ENCODE measurements at places on chromosomes 3 and 15.

- no peak for DNase-seq
These were observed 17.6 kb downstream of the CFAP44 start for GRCh38 chr3:113423699-113424098.

DNA sequence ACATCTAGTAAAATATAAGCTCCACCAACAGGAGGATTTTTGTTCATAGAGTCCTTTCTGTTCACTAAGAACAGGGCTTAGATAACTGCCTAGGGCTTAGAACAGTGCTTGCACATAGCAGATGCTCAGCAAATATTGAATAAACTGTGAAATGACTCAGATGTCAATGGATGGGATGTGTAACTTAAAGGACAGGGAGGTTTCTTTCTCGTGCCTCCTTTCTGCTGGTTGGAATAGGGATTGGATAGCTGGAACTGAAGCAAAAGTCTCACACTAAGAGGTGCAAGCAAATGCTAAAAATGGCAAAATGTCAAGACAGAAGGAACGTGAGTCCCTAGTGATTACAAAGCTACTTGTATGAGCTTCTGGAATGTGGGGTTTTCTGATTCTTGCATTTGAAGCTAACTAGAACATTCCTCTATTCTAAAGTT, 392.8 kb upstream of the WNT5A start:
- no peak for DNase-seq

GRCh38 chr3:124351430-124352148, 359.7 kb upstream of the ROPN1 start:
- DNase-seq: no peak

DNA sequence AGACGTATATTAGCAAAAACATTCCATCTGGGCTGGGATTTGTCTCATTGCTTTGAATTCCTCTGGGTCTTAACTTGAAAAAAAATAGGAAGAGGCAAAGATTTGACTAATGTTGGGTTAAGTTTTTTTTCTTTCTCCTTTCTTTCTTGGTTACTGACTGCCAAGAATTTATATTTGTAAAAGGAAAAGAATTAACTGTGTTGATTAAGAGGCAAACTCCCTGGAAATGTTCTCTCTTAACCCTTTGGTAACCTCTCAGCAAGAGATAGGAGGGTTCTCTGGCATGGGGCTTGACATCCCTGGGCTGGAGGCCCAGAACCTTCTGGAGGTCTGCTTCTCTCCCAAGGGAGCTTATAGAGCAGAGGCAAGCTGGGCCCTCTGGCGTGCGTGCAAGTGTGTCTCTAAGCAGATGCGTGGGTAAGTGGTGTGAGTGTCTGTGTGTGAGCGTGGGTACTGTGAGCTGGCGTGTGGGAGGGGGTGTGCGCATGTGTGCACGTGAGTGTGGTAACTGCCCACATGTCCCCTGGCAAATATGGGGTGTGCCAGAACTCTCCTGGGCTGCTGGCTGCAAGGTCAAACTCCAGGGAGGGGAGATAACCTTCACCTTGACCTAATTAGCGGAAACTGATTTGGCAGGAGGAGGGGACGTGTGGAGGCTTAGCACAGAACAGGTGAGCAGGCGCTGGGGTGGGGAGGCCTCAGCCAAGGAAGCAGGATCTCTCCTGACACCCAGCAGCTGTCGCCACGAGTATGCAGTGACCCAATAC, 49.4 kb upstream of the MAGEF1 start:
- DNase-seq: peak; percentile 65

DNA sequence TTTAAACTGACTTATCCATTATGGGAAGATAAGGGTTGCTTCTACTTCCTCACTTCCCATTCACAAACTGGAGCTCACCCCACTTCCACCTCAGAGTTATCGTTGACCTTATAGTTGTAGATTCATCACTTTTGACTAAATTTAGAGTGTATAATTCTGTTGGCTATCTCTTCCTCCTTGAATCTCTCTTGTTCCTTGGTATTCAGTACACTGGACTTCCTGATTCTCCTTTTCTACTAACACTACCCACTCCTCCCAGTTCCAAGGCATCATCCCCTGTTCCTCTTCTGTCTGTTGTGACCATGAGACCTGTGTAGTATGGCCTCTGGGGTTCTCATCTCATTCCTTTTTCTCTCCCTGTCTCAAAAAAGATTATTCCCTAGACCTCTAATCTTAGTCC, 5.9 kb upstream of the GPR87 start:
- no peak for DNase-seq

- DNase-seq: no peak
These were observed 87.6 kb upstream of the TLE3 start for GRCh38 chr15:70185251-70185711.

- no peak for DNase-seq
These were observed 36.7 kb downstream of the MYH15 start for GRCh38 chr3:108473711-108474110.

DNA sequence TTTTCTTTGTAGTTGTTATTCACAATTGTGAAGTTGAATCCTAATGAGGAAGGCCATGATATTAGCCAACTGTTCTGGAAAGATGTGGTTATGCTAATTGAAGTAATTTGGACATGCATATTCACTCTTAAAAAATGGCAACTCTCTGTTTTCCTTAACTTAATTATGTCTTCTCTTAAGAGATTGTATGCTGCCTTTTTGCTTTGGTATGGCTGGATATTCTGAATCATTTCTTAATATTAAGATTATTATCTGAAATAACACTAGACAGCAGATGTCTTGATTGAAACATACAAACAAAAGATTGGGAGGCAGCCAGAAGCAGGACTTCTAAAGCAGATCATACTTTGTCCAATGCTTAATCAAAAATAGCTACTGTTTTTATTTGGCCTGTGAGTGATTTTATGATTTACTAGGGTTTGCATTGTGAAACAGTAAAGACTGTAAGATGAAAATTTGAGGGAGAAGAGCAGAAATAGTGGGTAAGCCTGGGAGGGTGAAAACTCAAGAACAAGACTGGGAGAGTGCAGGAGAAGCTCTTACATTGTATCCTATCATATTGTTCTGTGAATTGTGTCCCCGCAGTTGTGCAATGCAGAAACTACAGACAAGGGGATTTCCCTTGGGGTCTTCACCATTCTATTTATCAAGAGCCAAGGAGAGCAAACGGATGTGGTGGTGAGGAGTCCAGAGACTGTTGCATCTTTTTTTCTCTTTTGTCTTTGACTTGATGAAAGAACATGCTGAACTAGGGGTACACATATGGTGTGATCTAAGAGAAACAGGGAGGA, 554.8 kb downstream of the TUSC7 start:
- no peak for DNase-seq

- DNase-seq: no peak
These were observed 221.4 kb upstream of the NANOGP8 start for GRCh38 chr15:35306361-35306981.

DNA sequence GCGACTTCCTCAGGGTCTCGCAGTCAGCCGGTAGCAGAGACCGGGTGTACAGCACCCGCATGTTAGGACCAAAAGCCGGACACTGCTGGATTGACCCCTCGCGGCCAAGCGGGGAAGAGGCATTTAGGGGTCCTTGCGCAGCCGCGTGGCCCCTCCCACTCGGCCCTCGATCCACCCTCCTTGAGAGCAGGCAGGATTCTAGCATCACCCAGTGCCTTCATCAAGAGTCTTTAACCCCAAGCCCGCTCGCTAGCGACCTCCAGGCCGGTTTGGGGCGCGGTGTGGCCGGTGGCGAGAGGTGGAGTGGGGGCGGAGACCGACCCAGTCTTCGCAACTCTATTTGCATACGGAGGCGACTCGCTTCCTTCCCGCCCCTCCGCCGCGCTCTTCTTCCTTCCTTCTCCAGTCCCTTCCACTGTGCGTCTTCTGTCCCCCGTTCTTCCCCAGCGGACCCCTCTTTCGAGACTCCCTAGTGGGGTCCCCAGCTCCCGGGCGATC, at the start of gene ST6GAL1:
Gene ST6GAL1, plus strand, starts transcription at position 384 of the 498 bp plus-strand sequence. CDS start 112,178 bp downstream, outside the sequence.
- DNase-seq: peak; percentile 58
